Activated CD4-positive, alpha-beta T cell treated with anti-CD3 and anti-CD28 coated beads for 24 hours (primary cell): ENCODE measurements at places on chromosomes 2 and 18.

DNA sequence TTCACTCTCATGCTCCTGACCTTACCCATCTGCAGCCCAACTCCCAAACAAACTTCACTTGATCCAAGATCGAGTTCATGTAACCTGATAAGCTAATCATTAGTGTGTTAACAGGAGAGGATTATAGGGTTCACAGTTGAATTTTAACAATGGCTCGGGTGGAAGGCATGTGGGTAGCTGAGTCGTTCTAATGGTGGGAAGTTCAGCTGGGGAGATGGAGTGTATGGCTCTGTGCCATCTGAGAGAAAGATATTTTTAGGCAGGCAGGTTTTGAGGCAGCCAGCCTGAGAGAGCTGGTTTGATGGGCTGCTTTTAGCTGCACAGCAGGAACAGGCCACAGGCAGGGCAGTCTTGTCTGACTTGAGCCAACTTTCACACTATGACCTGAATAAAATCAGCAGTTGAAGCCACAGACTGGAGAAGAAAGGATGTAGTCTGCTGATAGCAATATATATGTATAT is 17.7 kb upstream of the NFE2L2 start:
- DNase-seq = no peak

DNA sequence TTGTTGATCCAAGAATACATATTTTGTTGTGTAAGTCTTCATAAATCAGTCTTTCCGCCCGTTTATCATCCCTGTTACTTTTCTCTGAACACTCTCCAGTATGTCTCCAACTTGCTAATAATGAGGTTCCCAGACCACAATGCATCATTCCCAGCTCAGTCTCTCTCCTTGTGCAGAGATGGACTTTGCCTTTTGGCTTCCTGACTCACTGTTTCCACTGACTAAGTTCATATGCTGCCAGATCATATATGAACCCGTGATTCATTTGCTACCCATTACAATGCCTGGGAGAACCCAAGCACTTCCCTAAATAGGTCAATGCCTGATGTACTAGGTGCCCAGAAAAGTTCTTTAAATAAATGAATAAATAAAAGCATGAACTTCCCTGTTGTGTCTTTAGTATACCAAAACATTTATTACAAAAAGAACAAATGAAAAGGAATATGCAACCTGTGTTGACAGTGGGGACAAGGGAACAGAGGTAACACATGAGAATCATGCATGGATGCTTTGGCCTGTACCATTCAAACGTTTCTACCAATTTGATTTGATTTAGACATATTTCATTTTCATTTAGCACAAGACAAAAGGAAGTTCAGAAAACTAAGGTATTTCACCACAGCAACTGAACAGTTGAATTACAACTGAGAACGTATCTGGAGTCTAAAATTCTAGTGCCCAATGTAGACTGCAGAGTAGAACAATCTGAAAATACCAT is 215.4 kb upstream of the HNRNPA3 start:
- no peak for DNase-seq

GRCh38 chr2:187102381-187102780 is 253.4 kb upstream of the ZSWIM2 start:
- DNase-seq = no peak

DNA sequence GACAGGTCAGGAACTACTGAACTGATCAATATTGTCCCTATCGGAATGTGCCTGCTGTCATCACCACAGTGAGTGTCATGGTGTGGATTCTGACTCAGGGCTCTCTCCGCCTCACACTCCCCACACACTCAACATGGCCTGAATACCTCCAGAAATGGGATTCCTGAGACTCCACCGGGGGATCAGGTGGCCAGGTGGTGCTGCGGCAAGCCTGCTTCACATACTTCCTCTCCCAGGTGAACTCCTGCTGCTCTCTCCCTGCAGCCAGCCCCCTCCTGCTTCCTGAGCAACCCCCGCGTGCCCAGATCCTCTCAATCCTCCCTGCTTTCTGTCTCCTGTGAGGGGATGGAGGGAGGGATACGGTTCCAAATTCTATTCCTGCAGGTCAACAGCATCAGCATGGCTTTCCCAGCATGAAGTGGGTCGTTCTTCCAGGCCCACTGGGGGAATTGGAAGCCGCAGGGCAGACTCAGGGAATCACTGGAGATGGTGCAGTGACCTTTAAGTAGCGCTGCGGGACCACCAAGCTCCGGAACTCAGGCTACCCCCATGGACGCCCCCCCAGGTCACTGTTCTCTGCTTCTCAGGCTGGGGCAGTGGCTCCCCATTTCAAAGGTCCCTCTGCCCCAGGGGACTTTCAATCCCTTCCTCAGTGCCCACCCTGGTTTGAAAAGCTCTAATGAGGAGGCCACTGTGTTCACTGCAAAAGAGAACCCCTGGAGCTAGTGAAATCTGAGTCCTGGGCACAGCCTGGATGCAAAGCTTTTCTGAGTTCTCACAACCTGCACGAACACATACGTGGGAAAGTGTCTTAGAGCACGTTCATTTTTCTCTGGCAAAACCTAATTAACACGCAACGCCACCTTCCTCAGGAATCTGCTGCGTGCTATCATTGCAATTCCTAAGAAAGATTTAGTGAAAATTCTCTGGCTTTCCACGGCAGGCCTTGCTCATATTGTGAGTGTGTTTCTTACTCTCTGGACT is 168.4 kb downstream of the ZFP36L2 start:
- DNase-seq = no peak

GRCh38 chr2:46097714-46098480 is 199.3 kb upstream of the EPAS1 start:
- DNase-seq = no peak

GRCh38 chr2:11357428-11357972 is 13.1 kb upstream of the ROCK2 start:
- DNase-seq = no peak

- no peak for DNase-seq
These were observed 22.0 kb upstream of the DAPL1 start for GRCh38 chr2:158773121-158773520.

DNA sequence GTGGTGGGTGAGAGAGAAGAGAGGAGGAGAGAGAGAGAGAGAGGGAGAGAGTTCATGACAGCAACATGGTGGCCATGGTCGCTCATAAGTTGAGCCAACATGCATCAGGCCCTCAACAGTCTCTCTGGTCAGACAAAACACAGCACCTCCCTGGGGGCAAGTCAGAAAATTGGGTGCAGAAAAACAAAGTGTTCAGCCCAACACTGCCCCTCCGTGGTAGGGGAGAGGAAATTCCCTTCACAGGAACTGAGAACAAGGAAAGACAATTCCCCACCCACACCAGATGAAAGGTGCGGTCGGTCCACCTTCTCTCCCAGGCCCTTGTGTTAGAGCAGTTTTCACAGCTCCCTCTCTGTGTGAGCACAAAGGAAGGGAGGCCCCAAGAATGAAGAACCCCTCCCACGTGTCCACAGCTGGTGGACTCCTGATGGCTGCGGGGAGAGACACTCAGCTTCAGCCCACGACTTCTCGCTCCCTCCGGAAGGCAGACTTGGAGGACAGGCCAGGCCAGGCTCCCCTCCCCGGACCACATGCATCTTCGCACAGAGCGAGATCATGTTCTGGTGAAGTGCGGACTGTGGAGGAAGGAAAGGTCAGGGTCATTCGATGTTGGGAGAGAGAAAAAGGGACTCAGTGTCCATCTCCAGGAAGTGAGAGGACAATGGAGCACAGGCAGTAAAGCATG is 181.7 kb downstream of the ANAPC1 start:
- DNase-seq = peak; percentile 46

DNA sequence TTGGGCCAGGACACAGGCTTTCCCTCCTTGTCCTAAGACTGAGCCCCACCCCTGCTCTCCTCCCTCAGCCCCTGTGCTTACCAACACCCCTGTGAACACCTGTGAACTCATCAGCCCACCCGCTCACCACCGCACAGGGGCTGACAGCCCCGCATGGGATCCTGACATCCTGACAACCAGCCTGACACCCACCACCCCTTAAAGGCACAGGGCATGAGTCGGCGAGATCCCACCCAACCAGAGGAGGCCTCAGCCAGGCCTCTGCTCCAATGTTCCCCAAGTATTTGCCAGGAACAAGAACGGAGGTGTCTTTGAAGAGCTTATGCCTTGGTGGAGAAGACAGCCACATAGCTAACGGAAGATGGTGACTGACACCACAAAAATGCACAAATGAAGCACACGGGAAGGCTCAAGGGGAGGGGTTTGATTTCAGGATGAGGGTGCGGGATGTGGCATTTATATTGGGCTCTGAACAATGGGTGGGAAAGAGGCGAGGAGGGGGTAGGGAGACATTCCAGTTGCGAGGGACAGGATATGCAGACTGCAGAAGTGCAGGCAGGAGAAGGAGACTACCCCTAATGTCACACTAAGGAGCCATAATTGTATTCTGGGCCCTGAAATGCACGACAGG is 11.0 kb downstream of the RAB11FIP5 start:
- DNase-seq = no peak

- no peak for DNase-seq
These were observed 128.4 kb downstream of the RNF152 start for GRCh38 chr18:61764381-61764780.

- no peak for DNase-seq
These were observed 78.9 kb upstream of the SPRED2 start for GRCh38 chr2:65511306-65511705.

GRCh38 chr2:11342551-11343367 is 1.7 kb downstream of the ROCK2 start:
- no peak for DNase-seq

DNA sequence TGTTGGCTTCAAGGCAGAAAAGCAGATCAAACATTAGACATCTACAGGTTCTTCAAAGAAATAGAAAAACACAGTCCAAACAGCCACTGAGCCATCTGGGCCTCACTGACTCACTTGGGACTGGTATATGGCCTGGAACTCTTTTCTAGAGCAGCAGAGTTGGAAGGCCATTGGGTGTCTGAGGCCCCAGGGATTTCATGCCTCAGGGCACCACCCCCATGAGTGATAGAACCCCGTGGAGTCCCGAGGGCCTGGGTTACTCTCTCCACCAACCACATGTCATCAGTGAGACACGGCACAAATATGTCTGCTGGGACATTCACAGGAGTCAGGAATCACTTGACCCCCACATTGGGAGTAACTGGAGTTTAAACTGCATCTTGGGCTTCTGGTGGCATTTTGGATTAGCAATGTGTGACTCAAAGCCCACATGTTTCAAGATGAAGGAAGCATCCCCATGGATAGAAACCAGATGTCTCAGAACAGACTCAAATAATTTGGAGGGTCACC is 44.0 kb downstream of the CAPN13 start:
- DNase-seq = no peak

GRCh38 chr18:37533647-37534584 is 31.7 kb downstream of the CELF4 start:
- DNase-seq = no peak

DNA sequence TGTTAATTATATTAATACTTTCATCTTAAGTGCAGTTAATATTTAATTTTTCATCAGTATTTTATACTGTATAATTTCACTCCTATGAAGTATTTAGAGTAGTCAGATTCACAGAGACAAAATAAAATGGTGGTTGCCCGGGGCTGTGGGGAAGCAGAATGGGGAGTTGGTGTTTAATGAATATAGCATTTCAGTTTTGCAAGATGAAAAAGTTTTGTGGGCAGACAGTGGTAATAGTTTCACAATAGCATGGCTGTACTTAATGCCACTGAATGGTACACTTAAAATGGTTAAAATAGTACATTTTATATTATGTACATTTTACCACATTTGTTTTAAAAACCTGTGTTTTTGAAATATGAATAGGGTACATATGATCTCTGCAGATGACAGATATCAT is 31.2 kb downstream of the CFAP221 start:
- DNase-seq = no peak

DNA sequence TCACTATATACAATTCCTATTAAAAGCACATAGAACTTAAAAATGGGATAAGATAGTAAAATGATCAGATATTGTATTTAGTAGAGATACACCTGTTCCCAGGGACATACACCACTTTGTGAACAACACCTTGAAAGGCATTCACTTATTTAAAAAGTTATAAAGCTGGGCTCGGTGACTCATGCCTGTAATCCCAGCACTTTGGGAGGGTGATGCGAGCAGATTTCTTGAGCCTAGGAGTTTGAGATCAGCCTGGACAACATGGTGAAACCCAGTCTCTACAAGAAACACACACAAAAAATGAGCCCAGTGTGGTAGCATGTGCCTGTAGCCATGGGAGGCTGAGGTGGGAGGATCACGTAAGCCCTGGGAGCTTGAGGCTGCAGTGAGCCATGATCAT is 90.9 kb downstream of the RAPGEF4 start:
- no peak for DNase-seq

DNA sequence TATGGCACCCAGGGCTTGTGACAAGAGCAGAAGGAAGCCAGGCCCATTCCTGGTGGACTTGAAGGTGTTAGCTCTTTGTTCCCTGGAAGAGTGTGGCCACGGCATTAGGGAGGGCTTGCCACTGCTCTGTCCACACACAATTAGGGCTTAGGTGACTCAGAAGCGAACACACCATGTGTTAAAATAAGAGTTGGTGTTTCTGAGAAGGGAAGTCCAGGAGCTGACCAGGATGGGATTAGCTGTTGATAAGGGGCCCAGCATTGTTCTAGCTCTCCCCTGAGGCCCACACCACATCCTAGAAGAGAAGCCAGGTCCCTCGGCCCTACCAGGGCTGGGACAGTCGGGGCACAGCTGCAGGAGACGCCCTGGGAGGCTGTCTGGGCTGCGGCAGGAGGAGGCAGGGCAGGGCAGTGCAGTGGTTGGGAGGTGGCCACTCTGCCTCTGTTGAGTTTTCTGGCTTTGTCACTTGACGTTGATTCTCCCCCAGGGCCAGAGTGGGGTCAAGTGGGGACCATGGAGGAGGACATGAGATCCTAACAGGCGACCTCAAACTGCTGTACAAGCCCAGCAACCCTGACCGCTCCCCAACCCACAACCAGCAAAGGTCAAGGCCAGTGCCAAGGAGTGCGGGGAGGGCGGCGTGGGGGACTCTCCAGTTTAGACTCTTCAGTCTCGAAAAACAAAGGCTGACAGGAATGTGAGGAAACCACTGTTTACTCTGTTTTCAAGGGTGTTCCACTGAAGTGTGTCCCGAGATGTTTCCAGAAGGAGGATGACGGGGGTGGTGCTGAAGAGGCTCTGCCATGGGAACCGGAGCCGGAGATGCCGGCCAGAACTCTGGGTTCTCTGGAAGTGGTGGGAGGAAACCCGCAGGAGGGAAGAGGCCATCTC is 16.8 kb downstream of the GNLY start:
- no peak for DNase-seq

DNA sequence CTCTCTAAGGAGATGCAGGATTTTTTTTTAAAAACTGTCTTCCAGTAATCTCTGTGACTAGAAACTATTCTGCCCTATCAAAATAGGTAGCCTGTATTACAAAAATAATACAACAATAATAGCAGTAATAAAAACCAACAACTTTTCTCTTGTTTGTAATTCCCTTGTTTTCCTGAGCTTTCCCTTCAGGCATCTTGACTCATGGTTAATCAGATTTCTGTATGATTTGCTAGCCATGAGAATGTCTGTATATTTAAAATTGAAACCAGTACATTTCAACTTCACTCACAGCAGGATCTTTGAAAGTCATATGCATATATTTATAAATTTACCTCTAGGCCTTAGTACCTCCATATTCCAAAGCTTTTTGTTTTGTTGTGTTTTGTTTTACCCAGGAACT is 38.2 kb downstream of the SLC4A10 start:
- DNase-seq = no peak

GRCh38 chr2:189402932-189403331 is 38.3 kb upstream of the WDR75 start:
- DNase-seq = no peak

GRCh38 chr2:136323935-136324334 is 206.0 kb upstream of the CXCR4 start:
- no peak for DNase-seq

GRCh38 chr2:230330725-230331124 is 3.7 kb downstream of the SP140L start:
- no peak for DNase-seq

GRCh38 chr2:47833516-47833968 is 50.6 kb downstream of the MSH6 start:
- DNase-seq = no peak

GRCh38 chr2:181203412-181203811 is 223.0 kb downstream of the UBE2E3 start:
- no peak for DNase-seq
